CD4-positive, alpha-beta T cell treated with Interferon alpha-2 for 1 hour (primary cell): ENCODE measurements at places on chromosomes 7 and 10.

DNA sequence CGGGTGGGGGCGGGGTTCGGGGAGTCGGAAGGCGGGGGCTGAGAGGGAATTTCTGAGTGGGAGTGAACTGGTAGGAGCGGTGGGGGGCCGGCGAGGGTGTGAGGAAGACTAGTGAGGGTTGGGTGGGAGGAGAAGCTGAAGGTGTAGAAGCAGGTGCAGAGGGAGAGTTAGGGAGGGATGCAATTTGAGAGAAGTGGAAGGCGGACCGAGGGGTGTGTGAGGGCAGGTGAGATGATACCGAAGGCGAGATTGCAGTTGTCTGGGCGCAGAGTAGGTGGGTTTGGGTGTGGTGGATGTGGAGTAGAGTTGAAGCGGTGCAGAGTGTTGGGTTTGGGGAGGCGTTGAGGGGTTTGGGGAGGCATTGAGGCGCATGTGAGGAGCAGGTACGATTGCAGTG lies 643 bp downstream of the KAT6B start:
- no peak for DNase-seq

DNA sequence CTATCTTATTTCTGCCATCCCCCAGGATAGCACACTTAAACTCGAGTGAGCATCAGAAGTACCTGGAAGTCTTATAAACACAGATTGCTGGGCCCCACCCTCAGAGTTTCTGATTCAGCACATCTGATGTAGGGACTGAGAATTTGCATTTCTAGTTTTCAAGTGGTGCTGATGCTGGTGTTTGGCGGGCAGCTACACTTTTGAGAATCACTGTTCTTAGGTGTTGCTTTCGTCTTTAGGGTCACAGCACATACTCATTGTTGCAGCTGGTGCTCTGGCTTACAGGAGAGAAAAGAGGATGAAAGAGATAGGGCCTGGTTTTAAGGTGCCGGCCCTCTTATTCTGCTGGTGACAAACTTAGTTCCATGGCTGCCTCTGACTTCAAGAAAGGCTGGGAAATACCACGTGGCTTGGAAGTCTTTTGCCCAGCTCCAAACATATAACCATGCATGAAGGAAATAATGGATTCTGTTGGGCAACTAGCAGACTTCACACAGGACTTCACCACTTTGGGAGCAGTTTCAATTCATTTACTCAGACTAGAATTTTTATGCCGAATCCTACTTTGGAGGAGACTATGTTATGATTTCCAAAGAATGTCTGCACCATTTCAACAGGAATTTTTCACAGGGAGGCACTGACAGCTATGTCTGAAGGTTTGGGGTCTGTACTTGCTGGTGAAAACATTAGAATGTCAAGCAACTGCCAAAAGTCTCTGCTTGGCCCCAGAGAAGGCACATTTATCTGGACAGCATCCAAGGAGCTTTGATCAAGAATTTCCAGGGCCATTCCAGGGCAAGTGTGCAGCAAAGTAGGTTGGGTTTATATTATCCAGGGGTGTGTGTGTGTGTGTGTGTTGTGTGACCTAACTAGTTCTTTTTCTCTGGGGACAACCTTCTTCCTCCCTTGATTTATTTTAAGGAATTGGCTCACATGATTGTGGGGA lies 6.9 kb upstream of the MINDY4 start:
- no peak for DNase-seq

GRCh38 chr10:74071157-74071556 lies 73.2 kb downstream of the VCL start:
- DNase-seq: no peak

GRCh38 chr10:77925410-77925794 lies 1.2 kb downstream of the DLG5 start:
- no peak for DNase-seq

- no peak for DNase-seq
These were observed 63.5 kb downstream of the SAMD9 start for GRCh38 chr7:93053949-93054943.
